ENCODE measurements at places on chromosomes 3 and 15.
A peak's percentile ranks its signal among the peaks of the same experiment; 100 is the strongest.

GRCh38 chr3:168981396-168981795 is 682.1 kb downstream of the MECOM start:
- no peaks in the 10 kb centered on the region for H3K4me1 ChIP-seq
- no peak overlapping the region for H3K27ac ChIP-seq
- H3K4me3 ChIP-seq: no peak overlapping the region
- no peak for DNase-seq
- H3K36me3 ChIP-seq: no peaks in the 10 kb centered on the region
- no peaks in the 10 kb centered on the region for H3K27me3 ChIP-seq

DNA sequence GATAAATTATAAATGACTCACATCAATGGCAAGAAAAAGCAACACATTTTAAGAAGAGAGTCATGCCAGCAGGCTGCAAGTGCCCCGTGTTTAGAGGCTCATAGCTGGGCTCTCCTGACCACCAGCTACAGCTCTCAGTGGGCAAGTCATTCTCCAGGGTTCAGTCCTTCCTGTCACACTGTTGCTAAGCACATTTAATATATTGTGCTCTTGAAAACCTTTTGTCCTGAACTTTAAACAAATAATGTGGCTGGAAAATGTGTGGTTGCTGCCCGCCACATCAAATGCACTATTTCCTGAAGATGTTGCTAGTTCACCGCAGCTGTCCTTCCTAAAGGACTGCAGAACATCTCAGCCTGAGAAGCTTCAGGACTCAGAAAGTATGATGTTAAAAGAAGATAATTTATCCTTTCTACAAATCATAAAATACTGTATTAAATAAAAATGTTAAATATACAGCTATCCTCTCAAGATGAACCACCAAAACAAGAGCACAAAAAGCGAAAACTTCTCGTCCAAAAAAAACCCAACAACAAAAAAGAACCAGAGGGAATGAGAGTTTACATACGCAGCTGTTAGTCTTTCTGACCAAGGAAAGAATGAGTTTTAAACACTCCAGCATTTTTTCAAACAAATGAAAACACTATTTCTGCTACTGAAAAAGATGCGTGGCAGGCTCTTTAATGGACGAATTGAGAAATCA is 951 bp downstream of the TARS3 start:
- peaks cover 33% of the 10 kb centered on the region for H3K36me3 ChIP-seq
- peak overlapping the region; percentile 71 for H3K27ac ChIP-seq
- H3K4me3 ChIP-seq: peak overlapping the region; percentile 69
- H3K27me3 ChIP-seq: no peaks in the 10 kb centered on the region
- peaks cover 16% of the 10 kb centered on the region for H3K4me1 ChIP-seq
- peak; percentile 34 for DNase-seq

DNA sequence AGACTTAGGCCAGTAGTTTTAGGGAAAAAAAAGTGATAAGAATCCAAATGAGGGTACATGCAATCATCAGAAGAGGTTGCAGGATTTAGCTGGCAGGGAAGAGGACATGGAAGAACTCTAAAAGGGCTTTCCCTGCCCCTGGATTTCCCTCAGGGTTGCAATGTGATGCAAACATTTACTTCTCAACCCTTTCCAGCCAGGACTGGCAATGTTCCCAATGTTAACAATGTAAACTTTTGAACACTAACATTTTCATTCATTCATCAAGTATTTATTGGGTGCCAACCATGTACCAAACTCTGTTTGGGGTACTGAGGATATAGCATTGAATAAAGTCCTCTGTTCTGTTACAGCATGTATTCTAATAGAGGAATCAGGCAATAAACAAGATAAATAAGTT is 349.4 kb upstream of the LRRC3B start:
- H3K4me3 ChIP-seq: no peak overlapping the region
- H3K4me1 ChIP-seq: no peaks in the 10 kb centered on the region
- H3K27me3 ChIP-seq: no peaks in the 10 kb centered on the region
- H3K36me3 ChIP-seq: no peaks in the 10 kb centered on the region

- DNase-seq: no peak
- H3K27me3 ChIP-seq: no peaks in the 10 kb centered on the region
- no peak overlapping the region for H3K4me3 ChIP-seq
These were observed 552.2 kb upstream of the SUCLG2 start for GRCh38 chr3:68206524-68207117.

DNA sequence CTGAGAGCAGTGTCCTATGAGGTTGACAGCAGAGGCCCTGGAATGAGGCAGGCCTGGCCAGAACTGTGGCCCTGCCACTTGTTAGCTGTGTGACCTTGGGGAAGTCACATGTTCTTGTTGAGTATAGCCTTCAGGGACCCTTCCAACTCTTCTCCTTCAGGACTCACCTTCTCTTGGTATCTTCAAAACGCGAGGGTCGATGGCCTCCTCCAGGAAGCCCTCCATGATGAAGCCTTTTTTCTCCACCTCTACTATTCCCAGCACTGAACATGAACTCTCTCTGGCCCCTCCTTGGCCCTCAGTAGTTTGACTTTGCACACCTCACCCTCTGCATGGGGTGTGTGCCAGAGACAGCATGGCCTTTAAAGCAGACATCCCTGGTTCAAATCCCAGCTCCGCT is 195.1 kb upstream of the LINGO1 start:
- no peak for DNase-seq
- no peaks in the 10 kb centered on the region for H3K27me3 ChIP-seq
- H3K27ac ChIP-seq: no peak overlapping the region
- H3K4me3 ChIP-seq: no peak overlapping the region
- no peaks in the 10 kb centered on the region for H3K4me1 ChIP-seq
- H3K36me3 ChIP-seq: no peaks in the 10 kb centered on the region

DNA sequence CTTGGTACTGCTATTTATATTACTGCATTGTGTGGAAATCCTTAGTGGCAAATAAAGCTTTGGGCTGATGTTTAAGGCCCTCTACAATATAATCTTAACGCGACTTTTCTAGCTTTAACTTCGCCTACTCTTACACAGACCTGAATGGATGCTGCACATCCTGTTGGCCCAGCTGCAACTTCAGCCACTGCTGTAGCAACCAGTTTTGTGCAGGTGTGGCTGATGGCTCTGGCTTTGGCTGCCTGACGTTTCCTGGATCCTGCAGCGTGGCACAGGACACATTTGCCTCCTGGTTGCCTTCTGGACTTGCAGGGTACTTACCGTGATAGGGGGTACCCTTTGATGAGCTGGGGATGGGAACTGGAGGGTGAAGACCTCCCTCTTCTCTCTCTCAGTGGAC is 20.2 kb upstream of the ERICH6 start:
- no peak for DNase-seq
- H3K27ac ChIP-seq: no peak overlapping the region
- no peaks in the 10 kb centered on the region for H3K36me3 ChIP-seq
- H3K4me1 ChIP-seq: no peaks in the 10 kb centered on the region

DNA sequence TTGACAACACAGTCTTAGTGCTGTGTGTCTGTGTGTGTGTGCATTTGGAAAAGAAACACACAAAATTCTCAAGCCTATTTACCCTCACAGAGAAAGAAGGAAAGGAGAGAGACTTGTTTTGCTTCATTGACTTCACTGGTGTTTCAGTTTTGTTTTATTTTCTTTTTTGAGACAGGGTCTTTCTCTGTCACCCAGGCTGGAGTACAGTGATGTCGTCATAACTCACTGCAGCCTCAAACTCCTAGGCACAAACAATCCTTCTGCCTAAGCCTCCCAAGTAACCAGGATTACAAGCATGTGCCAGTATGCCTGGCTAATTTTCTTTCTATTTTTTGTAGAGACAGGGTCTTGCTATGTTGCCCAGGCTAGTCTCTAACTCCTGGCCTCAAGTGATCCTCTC is 636.9 kb downstream of the TAFA4 start:
- H3K4me3 ChIP-seq: no peak overlapping the region
- H3K4me1 ChIP-seq: no peaks in the 10 kb centered on the region
- H3K36me3 ChIP-seq: no peaks in the 10 kb centered on the region
- DNase-seq: no peak
- H3K27me3 ChIP-seq: no peaks in the 10 kb centered on the region

DNA sequence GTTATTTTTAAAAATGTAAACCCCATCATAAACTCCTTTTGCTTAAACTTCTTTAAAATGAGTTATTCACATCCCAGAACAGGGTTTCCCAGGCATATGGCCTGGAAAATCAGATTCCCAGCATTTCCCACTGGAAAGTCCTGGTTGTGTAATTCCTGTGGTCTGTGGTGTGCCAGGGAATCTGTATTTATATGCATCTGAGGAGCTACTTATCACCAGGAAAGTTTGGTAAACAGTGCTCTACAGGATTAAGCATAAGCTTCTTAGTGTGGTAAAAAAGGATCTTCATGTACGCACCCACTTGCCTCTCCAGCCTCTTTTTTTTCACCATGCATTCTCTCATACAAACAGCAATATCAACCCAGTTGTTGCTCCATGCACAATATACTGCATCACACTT is 28.2 kb downstream of the MEIS2 start:
- H3K27me3 ChIP-seq: no peaks in the 10 kb centered on the region
- no peak overlapping the region for H3K4me3 ChIP-seq
- DNase-seq: no peak
- no peak overlapping the region for H3K27ac ChIP-seq

- H3K4me1 ChIP-seq: no peaks in the 10 kb centered on the region
- DNase-seq: no peak
- H3K36me3 ChIP-seq: peaks cover 32% of the 10 kb centered on the region
- no peak overlapping the region for H3K4me3 ChIP-seq
These were observed 19.4 kb upstream of the ALPK3 start for GRCh38 chr15:84797801-84798200.

DNA sequence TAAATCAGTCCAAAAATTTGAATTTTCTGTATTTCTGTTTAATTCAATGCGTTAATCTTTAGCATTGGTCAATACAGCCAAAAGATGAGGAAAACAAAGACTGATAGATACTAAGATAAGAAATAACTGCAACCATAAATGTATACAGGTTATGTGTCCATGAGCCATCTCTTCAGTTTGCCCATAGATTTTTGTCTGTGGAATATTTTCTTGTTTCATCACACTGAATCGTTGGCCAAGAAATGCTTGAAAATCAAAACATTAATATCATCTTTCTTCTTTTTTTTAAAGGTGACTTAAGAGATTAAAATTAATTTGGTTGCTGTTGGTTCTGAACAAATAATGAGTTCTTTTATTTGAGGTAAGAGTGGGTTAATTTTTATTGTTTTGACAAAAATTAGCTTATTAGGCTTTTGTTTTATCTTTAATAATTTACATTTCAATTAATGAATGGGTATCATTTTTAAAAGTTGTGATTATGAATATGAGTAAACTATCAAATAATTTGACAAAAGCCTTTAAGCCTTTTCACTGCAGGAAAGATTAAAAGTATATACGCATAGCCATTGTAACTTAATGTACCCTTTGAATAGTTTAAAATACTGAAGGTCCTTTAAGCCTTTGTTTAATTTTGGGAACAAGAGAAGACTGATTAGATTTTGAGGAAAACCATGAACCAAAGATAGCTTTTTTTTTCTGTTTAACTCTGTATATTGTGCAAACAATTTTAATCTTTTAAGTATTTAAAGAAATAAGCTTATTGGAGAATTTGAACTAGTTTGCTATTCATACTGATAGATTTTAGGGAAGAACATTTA is 14.7 kb upstream of the CHD2 start:
- peaks cover 62% of the 10 kb centered on the region for H3K4me1 ChIP-seq
- DNase-seq: no peak
- H3K36me3 ChIP-seq: peaks cover 23% of the 10 kb centered on the region
- peak overlapping the region; percentile 96 for H3K27ac ChIP-seq
- H3K27me3 ChIP-seq: no peaks in the 10 kb centered on the region
- H3K4me3 ChIP-seq: peak overlapping the region; percentile 79

DNA sequence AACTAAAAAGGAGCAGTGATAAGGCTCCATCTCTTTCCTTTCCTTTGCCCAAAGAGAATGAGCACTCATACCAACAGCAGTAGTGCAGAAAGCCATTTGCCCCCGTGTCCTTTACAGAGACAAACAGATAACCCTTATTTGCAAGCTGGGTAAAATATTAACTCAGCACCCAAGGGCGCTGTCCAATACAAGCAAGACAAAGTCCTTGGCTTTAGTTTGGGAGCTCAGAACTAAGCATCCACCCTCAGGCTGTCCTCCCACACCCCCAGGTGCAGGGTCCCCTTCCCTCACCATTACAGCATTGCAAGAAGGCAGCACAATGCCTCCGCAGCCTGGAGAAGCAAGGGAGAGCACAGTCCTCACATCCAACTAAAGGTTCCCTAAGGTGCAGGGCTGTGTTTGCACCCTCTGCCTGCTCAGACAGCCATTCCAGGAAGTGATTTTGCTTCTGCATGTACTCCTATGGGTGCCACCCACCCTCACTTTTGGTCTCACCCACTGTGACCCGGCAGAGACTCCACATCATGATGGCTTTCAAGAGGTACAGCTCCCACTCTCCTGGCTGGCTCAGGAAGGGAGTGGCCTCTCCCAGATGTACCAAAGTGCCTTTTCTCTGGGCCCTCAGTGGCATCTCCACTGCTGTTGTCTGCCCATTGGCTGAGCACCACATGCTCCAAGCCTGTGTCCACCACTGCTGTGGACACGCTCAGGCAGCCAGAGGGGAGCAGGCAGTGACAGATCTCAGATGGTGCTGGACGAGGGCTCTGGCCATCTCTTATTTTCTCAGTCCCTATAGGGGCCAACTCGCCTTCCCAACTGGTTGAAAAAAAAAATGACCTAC is 34.1 kb upstream of the HES1 start:
- H3K27ac ChIP-seq: no peak overlapping the region
- H3K36me3 ChIP-seq: no peaks in the 10 kb centered on the region

- no peaks in the 10 kb centered on the region for H3K27me3 ChIP-seq
- no peaks in the 10 kb centered on the region for H3K36me3 ChIP-seq
- DNase-seq: peak; percentile 6
- no peak overlapping the region for H3K4me3 ChIP-seq
- H3K4me1 ChIP-seq: no peaks in the 10 kb centered on the region
These were observed 59.4 kb upstream of the IMPG2 start for GRCh38 chr3:101379658-101380376.

GRCh38 chr15:92904722-92905571 is 4.8 kb downstream of the CHD2 start:
- peak overlapping the region; percentile 97 for H3K27ac ChIP-seq
- no peaks in the 10 kb centered on the region for H3K36me3 ChIP-seq
- H3K27me3 ChIP-seq: no peaks in the 10 kb centered on the region

DNA sequence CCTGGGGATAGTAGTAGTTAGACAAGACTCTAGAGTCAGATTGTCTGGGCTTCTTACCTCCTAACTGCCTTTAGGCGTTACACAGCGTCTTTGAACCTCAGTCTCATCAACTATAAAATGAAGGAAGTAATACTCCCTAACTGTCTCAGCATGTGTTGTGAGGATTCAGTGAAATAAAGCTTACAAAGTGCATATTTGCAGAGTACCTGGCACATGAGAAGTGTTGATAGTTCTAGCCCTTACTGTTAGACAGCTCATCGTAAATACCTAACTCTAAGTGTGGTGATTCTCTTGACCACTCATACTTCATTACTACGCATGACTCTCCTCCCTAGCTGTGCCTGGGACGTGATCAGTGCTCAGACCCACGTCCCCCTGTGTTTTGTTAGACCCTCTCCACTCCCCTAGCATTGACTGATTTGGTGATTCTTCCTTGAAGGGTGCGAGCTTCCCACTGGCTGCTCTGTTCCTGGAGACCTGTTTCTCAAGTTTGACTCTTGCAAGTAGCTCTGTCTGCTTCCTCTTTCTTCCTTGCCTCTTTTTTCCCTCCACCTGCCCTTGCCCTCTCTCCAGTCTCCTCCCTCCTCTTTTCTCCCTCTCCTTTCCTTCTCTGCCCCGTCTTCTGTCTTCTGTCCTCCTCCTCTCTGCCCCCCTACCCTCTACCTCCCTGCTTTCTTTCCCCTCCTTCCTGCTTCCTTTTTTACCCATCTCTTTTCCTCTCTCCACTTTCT is 124.2 kb downstream of the SLC25A26 start:
- no peaks in the 10 kb centered on the region for H3K27me3 ChIP-seq
- H3K36me3 ChIP-seq: peaks cover 4% of the 10 kb centered on the region
- no peak overlapping the region for H3K27ac ChIP-seq
- H3K4me3 ChIP-seq: no peak overlapping the region

GRCh38 chr3:64209866-64210621 is 15.2 kb downstream of the PRICKLE2 start:
- DNase-seq: no peak
- no peaks in the 10 kb centered on the region for H3K27me3 ChIP-seq
- H3K36me3 ChIP-seq: no peaks in the 10 kb centered on the region
- no peak overlapping the region for H3K4me3 ChIP-seq
